ENCODE measurements at places on chromosomes 11 and 22.

GRCh38 chr11:47003180-47003877 lies 66.8 kb downstream of the CSTPP1 start:
- DNase-seq: no peak

GRCh38 chr22:22935056-22935545 lies 47.5 kb downstream of the IGLL5 start:
- no peak for DNase-seq

DNA sequence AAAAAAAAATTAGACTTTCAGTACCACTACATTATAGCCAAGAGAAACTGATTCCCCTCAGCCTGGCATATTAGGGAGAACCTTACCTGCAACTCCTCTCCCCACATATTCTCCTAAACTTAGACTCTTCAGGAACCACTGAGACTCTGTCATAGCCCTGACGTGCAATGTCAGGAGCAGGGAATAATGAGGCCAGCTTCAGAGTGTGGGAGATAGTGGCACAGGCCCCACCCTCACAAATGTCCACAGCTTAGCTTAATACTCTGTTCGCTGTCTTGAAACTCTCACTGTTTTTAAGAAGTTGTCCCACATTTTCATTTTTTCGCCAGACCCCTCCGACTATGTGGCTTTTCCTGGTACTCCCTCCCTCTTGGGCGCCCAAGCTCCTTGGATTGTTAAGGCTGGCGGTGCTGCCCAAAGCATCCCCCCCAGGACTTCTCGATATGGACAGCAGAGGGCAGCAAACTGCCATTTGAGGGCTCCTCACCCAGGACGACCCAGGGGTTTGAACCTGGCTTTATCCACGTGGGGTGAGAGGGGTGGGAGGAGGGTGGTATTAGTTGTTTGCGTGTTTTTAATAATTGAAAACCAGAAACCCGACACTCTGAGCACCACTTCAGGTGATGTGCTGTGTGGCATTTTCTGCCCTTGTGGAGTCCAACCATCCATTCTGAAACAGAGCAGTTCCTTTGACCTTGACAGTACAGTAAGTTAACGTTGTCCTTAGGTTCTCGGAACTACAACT lies 45.2 kb upstream of the RASSF10 start:
- DNase-seq: peak; percentile 69

DNA sequence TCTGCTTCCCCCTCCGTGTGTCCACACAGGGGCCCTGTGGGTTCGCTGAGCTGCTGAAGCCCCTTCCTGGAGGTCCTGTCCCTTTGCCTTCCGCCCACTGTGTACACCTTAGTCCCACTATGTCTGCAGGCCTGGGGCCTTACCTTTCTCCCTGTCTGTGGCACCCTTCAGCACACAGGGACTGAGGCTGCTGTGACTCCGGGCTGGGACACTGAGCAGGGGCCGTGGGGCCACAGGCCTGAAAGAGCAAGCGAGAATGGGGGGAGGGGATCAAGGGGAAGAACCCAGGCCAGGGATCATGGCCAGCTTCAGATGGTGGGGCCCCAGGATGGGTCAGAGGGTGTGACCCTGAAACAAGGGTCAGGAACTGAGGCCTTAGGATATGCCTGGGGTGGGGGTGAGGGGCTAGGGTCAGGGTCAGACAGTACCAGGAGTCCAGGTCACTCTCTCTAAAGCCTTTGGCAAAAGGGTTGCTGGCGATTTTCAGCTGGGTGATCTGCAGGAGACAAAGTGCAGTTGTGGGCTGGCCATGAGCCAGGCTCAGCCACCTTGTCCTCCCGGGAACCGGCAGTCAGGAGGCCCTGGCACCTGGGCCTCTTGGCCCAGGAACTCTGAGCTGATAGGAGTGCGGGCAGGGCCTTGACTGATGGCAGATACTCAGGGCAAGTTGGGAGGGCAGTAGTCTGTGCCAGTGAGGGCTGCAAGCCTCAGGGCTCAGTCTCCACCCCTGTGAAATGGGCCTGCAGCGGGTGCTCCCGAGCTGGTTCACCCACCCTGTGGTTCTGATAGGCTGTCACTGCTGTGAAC lies 2.6 kb upstream of the NUDT8 start:
- DNase-seq: no peak

- no peak for DNase-seq
These were observed 7.3 kb downstream of the IFT27 start for GRCh38 chr22:36768616-36769015.

- DNase-seq: no peak
These were observed 260.0 kb downstream of the TBC1D22A start for GRCh38 chr22:47022475-47022874.

- DNase-seq: peak; percentile 14
These were observed 12.8 kb downstream of the AP1B1 start for GRCh38 chr22:29375398-29376076.

DNA sequence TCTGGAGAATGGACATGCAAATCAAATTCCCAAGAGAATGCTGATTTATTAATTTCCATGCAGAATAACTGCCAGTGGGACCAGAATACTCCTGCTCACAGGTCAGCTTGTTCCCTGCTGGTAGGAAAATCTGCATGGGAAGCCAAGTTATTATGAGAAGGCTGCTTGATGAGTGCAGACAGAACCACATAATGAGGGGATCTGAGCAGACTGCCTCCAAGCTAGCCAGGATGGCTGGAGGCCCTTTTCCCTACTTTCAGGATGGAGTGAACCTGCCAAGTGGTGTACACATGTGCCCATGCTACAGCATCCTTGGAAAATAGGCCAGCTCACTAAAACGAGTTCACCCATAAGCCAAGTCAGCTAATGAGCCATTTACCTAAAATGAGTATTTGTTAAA lies 55.2 kb upstream of the ZBED5 start:
- DNase-seq: no peak

DNA sequence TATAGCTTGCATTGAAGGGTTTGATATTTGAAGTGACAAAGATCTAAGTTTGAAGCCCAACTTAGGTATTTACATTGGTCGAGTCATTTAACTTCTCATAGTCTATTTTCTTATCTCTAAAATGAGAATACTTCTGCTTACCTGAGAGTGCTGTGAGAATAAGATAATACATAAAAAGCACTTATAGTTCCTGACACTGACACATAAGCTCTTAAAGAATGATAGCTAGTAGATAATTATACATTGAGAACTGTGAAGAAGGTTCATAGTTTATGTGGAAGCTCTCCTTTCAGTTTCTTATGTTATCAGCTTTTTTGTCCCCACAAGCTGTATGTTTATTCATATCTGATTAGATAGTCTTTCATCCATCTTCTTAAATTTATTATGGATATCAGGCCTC lies 4.8 kb downstream of the PPME1 start:
- DNase-seq: no peak

DNA sequence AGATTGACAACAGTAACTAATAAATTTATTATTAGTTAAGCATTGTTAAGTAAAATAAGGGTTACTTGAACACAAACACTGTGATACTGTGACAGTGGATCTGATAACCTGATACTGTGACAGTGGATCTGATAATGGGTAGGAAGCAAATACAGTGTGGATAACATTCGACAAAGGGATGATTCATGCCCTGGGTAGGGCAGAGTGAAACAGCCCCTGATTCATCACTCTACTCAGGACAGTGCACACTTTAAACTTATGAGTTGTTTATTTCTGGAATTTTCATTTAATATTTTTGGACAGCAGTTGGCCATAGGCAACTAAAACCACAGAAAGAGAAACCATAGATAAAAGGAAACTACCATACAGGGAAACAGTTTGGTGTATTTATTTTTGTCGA lies 60.8 kb upstream of the CTSC start:
- DNase-seq: peak; percentile 61

DNA sequence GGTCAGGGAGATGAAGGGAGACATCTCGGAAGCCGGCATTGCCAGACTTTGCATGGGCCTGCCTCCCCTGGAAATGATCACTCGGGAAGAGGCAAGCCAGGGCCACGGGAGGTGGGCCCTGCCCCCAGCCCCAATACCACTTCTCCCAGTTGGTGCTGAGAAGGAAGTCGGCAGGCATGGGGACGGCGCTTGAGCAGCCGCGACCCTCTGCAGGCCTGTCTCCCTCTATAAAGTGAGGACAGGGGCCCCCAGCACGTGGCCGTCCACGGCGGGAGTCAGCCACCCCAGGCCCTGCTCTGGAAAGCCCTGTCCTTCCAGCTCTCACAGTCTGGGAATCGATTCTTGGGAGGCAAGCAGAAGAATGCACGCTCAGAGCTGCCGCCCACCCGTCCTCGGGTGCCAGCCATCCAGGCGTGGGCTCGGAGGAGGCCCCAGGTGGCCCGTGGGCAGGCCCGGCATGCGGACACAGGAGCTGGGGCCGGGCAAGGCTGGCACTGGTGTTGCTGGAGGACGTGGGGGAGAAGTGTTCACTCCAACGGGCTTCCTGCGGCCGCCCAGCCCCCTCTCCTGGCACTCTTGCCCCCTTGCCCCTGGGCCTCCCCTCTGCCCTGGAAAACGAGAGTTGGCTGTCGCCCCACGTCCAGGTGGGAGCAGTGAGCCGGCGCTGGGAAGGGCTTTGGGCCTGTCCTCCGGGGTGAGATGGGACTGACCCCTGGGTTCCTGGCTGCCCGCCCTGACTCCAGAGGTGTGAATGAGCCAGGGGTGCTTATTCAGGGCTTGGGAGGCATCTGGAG lies 77.5 kb downstream of the CACNA1I start:
- no peak for DNase-seq

DNA sequence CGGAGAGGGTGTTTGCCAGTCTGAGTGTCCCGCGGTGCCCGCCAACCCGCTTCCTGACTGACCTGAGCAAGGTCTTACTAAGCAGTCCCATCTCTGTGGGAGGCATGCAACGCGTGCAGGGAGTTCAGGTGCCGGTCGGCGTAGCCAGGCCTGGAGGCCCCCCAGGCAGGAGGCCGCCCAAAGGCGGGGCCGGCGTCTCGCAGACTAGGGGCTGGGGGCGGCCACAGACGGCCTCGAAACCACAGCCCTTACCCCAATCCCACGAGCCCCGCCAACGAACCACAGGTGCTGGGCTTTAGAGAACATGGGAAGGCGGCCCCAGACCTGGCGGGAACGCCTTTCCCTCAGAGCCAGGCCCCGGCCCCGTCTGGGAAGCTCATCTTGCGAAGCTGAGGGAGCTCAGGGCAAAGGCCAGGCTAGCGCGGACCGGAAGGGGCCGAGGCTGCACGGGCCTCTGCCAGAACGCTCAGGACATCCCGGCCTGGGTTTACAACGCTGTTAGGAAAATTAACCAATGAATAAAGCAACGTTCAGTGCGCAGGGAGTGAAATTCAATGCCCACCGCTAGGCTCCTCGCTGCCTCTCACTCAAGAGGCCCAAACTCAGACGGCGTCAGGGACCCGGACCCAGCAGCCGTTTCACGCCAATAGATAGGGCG lies 2.1 kb upstream of the MTFP1 start:
- DNase-seq: no peak

DNA sequence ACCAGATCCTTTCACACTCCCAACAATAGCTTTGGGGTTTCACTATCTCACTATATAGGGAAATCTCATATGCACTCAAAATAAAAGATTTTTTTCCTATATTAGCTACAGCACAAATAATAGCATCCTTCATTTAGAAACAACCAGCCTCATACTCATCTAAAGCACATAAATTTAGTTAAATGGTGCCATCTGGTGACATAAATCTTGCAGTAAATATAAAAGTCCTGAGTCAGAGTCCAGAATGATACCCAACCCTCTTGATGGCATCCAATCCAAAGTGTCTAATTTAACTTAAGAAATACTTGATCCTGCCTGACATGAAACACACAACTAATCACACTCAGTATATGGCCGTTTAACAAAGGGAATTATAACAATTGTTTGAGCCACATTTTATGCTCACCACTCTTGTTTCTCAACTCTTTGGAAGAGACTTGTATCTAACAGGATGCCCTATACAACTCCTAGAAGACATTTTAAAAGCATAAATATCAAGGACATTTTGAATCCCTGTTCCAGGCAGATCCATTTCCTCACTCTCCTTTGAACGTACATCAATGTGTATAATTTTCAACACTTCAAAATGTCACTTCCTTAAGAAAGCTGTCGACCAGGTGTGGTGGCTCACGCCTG lies 36.2 kb downstream of the DLG2 start:
- DNase-seq: peak; percentile 45

DNA sequence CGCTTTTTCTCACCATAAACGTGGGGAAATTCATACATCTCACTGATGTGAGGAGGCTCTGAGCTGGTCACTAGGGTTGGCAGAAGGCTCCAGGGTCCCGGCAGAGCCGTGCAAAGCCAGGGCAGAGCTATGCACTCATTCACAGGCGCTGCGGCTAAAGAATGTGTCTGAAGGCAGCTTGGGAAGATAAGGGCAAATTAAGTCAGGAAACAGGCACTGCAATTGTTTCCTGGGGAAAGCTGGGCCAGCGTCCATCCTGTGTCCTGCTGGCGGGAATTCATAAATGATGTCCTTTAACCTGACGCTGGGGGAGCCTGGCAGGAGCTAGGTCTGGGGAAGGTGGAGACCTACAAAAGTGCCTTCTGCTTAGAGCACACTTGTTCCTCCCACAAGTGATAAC lies 27.6 kb downstream of the PKNOX2 start:
- DNase-seq: peak; percentile 37

DNA sequence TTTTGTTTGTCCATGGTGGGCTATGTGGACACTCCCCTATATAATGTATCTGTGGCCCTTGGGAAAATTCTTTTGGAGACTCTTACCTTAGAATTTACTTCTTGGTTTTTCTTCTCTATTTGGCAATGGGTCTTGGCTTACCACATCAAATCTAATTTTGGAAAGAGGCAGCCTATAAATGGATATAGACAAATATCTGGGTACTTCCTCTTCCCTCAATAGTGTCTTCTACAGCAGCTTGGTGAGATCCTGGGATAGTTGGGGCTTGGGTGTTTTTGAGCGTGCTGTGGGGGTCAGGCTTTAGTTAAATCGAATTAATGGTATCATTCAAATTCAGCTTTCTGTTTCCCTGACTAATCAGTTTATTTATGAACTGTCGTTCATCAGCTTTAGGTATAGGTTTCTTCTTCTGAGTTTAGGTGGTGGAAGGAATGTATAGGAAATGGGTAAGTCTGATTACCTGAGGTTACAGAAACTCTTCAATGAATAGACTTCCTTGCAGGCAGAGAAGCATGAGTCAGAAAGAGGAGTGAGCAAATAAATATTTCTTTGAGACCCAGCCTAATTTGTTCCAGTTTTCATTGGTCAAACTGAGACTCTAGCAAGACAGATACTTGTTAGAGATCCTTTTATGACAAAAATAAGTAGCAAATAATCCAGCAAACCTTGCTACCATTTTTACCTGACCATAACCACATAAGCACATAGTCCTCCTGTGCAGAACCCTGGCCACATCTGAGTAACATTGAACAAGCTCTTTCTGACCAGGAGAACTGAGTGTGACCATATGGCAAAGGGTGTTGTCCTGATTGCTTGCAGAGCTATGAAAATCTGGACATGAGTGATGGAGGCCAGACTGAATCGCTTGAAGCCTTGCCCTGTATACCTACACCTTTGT lies 68.6 kb upstream of the SORL1-AS1 start:
- peak; percentile 6 for DNase-seq

DNA sequence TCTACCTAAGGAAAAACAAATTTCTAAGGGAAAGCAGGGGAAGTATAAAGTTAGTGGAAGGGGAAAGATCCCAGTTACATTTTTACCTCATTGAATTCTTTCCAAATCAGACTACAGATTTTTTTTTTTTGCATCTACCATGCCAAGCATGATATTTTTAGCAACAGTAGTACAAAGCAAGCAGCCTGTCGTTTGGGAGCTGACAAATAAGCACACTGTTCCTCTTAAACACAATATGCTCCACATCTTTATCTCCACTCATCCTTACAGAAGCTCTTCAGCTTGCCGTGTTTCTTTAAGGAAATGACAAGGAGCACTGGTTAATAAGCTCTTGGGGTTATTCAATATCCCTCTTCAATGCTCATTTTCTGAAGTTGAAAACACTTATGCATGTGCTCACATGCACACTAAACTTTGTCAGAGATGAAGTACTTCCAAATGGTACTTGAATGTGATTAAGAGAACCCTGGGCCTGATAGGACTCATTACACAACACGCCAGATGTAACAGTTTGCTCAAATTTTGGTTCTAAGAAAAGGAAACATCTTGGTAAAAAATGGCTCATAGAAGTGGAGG lies 53.8 kb downstream of the PAX6 start:
- peak; percentile 27 for DNase-seq
